ENCODE measurements at places on chromosomes 13 and 19.

GRCh38 chr13:46401432-46401831, 14.4 kb upstream of the RUBCNL start:
- DNase-seq: no peak

DNA sequence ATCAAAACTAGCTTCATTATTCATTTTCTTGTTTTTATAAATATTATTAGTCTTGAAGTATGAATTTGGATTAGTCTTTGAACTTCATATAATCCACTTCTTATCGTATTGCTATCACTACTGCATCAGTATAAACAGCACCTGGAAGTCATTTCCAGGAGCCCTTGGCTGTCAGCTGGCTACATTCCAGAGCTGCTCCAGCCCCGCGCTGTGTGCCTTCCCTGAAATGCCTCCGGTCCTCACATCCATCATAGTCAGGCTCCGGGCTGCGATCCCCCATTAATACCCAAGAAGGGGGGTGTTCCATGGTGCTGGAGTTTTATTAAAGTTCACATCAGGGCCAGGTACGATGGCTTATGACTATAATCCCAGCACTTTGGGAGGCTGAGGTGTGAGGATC, 124.3 kb upstream of the GJB6 start:
- peak; percentile 61 for DNase-seq

GRCh38 chr13:92804926-92805325, 421.7 kb upstream of the GPC6 start:
- DNase-seq: no peak

DNA sequence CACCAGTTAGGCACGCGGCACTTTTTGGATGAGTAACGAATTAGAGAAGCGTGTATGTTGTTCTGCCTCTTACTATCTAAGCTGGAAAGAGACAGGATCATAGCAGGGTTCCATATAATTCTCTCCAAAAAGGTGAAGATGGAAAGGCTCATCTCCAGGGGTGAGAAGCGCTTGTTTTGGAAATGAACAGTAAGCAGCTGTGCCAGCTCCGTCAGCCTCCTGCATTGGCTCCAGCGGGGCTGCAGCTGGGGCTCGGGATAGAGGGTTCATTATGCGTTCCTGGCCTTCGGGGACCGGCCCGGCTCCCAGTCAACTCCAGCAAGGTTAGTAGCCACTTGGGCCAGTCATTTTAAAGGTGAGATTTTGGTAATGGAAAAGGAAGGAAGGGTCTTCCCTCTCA, 155.5 kb downstream of the COL4A1 start:
- DNase-seq: no peak

DNA sequence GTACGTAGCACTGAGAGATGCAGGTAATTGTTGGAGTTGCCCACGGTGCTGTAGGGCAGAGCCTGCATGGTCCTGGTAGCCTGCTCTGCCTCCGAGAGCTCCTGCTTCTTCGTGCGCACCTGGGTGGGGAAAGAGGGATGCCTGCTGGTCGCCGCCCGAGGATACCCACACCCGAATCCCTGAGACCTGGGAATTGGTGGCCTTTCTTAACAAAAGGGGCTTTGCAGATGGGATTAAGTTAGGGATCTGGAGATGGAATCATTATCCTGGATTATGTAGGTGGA, 9.4 kb downstream of the C3 start:
- DNase-seq: no peak
